ENCODE measurements at places on chromosomes 7 and 10.

GRCh38 chr10:75651417-75651816 is 220.0 kb downstream of the LRMDA start:
- DNase-seq, result no peak

DNA sequence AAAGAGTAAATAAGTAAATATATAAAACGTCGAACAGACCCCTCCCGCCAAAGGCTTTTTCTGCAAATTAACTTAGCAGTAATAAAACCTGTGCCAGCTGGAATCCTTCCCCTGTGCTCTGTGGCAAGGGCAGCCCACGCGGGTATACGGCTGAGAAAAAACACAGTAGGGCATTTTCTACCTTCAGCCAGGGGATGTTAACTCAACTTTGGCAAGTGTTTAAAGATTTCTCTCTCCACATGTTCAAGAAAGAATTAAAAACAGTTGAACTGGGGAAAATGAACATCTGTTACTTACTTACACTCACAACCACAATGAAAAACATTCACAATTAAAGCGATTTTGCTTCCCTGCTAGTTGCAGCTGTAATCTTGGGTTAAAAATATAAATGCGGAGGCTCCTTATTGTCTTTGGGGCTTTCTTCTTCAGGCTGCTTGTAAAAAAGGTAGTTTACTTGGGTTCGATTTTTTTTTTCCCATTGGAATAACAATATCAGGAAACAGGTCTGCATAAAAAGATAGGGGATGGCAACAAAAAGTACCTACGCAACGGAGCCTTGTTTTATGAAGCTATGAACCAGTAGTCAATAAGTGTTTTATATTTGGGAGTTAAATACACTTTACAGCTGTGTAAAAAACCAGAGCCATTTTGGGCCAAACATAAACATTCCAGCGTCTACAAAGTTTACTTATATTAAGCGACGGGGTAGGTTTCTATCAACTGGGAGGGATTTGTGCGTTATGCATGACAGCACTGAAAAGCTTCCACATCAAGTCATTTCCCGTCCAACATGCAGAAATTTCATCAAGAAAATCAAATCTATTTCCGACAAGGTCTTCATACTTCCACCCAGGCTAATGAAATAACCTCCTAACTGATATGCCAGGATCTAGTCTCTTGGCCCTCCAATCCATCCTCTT is 132.7 kb downstream of the TAX1BP1 start:
- DNase-seq, result no peak

- no peak for DNase-seq
Measured at GRCh38 chr7:116661865-116662264, 10.1 kb upstream of the MET start.

GRCh38 chr10:124462348-124462695 is 699 bp downstream of the LHPP start:
- no peak for DNase-seq

DNA sequence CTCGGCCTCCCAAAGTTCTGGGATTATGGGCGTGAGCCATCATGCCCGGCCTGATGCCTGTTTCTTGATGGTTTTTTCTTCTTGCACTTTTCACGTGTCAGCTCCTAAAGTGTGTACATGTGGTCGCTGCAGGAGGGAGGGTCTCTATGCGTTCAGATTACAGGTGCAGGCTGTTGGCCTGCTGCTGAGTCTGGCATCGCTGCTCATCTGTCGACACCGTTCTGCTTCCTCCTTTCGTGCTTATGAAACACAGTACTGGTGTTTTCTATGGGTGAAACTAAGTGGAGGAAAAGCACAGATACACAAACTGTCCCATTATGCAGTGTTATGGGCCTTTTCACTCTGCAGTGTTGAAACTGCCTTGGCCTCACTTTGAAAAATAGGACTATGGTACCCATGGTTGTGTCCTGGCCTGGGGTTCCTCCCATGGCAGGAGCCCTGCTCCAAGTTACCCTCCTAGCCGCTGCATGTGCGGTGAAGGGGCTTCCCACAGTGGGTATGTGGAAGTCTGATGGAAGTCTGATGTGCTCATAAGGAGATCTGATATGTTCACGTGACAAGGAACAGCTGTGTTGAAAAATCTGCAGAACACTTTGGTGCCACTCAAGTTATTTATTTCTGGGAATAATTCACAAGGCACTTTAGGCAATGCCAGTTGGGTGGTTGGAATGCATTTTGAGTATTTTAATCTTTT is 23.5 kb downstream of the OGDH start:
- no peak for DNase-seq

DNA sequence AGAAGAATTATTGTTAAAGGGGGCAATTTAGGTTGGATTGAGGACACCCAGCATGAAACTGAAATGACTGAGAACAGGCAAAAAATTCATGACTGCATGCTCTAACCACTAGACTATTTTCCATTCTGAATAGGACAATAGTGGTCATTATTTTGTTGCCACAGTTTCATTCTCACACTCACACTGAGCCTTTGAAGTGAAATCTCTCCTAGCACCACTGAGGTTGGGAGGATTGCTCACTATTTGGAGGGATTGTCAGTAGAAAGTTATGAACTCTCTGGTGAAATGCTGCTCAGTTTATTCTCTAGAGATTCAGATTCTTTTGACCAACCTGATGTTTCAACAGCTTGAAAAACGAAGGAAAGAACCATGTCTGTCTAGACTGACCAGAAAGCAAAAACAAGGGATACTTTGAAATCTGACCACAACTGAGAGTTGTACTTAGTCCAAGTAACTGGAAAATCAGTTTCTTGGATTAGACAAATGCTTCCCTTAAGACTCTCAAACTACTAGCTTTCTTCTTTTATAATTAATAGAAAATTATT is 191.2 kb downstream of the DYNC1I1 start:
- DNase-seq, result no peak

DNA sequence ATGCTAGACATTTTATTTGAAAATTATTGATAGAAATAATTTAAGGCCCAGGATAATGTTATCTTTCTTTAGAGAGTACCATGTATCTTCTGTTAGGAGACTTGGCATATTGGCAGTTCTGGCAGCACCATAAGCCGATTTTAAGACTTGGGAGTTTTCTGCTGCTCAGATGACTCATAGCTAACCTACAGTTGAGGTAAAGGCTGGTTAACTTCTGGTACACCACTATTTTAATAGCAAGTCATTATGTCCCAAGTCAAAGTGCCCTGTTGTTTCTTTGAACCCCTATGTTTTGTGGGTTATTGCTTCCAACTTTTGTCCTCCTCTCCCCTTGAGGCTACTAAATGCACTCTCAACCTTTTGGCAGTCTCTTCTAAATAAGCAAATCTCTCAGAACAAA is 25.2 kb downstream of the ATRNL1 start:
- no peak for DNase-seq

DNA sequence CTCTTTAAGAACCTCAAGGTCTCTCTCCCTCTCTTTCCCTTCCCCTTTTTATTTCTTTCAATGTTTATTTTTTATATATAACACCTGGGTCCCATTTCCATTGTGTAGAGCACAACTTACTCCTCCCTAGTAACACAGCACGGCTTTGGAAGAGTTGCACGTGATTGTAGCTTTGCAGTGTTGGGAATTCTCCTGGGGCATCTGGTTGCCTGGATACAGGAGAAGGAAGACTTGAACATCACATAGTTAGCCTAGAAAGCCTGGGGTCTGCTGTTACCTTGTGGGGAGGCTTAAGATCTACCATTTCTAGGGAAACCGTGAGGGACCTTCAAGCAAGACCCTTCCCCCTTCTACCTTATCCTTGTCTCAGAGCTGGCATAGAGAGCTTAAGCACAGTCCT is 41.1 kb upstream of the NFKB2 start:
- no peak for DNase-seq

- no peak for DNase-seq
Measured at GRCh38 chr7:151705636-151706276, 171.2 kb downstream of the PRKAG2 start.

GRCh38 chr10:5461914-5462840 is 37.2 kb downstream of the CALML5 start:
- DNase-seq, result no peak

DNA sequence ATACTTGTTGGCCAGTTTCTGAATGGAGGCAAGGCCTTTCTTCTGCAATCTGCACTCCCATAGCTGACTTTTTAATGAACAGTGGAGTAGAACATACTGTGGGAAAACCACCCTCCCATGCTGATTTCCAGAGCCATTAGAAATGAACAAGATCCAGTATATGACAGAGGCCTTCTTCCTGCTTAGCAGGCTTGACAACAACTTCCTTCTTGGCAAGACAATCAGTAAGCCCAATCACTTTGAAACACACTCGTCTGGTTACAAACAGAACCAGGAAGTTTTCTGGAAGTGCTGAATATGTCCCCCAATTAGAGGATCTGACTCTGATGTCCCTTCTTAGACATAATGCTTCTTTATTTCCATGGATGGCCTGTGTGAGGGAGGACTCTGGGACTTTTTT is 103.4 kb downstream of the SAMD9 start:
- no peak for DNase-seq

- no peak for DNase-seq
Measured at GRCh38 chr7:97731736-97732564, at the start of gene TAC1. Gene TAC1, plus strand, starts transcription at chr7:97732086. Its CDS starts 527 bp downstream, at chr7:97732613.

DNA sequence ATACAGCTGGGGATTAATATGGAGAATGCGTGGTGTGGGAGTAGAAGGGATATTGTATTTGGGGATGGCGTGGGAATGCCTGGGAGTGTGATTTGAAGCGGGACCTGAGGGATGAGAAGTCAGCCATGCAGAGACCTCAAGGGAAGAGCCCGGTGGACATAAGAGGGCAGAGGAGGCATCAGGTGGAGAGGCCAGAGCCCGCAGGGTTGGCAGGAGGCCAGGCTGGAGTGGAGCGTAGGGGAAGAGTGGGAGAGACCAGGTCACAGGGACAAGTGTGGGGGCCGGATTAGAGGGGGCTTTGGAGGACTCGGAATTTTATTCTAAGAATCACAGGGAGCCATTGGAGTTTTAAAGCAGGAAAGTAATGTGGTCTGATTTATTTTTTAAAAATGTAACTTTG is 2.0 kb downstream of the NDUFB2 start:
- DNase-seq, result no peak

- peak; percentile 29 for DNase-seq
Measured at GRCh38 chr10:78805176-78805575, 263.6 kb upstream of the ZMIZ1 start.

- DNase-seq, result no peak
Measured at GRCh38 chr10:100186253-100187212, 704 bp upstream of the ERLIN1 start.
